Stimulated activated CD4-positive, alpha-beta T cell treated with anti-CD3 and anti-CD28 coated beads, Interleukin-1b, Interleukin-23, amount 100 ng/mL, for 1 hour (primary cell): ENCODE measurements at places on chromosomes 7 and 10.
A peak's percentile ranks its signal among the peaks of the same experiment; 100 is the strongest.

- no peak for DNase-seq
Measured at GRCh38 chr10:110762849-110763211, 108.9 kb upstream of the PDCD4 start.

GRCh38 chr7:131487217-131487616 is 69.2 kb downstream of the PODXL start:
- no peak for DNase-seq

DNA sequence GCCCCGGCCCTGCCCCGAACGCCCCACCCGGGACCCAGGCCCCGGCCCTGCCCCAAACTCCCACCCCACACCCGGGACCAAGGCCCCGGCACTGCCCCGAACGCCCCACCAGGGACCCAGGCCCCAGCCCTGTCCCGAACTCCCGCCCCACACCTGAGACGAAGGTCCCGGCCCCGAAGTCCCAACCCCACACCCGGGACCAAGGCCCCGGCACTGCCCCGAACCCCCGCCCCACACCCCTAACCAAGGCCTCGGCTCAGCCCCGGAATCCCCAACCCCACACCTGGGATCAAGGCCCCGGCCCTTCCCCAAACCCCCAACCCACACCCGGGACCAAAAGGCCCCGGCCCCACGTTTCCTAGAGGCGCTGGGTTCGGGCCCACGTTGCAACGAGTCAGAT is 1.1 kb upstream of the LARP4B start:
- DNase-seq = no peak

DNA sequence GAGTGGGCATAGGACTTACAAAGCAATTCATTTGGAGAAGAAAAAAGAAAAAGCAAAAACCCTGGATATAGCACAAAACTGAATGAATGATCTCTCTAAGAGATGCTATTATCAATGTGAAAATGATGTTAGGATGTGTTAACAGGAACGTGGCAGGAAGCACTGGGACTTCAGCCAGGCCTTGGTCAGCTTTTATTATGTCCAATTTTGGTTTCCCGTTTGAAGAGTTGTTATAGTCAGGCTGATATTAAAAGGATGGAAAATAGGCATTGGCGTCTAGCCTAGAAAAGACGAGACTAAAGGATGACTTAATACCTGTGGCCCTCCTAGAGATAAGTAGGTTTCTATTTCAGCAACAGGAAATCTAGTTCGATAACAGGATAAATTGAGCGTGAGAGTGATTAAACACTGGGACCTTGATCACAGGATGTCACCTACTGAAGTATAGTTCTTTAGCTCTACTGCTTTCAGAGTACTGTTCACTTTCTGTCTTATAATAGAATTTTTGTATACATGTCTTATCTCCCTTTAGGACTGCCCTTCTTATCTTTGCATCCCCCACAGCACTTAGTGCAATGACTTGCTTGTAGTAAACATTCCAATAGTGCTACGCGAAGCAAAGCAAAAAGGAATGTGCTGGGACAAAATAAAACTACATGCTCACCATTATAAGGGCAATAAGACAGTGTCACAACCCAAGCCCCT is 99.8 kb upstream of the AGBL3 start:
- no peak for DNase-seq

- DNase-seq = no peak
Measured at GRCh38 chr10:20473023-20473760, 423.9 kb downstream of the NEBL start.

- no peak for DNase-seq
Measured at GRCh38 chr10:129709627-129710509, 242.8 kb downstream of the MGMT start.

DNA sequence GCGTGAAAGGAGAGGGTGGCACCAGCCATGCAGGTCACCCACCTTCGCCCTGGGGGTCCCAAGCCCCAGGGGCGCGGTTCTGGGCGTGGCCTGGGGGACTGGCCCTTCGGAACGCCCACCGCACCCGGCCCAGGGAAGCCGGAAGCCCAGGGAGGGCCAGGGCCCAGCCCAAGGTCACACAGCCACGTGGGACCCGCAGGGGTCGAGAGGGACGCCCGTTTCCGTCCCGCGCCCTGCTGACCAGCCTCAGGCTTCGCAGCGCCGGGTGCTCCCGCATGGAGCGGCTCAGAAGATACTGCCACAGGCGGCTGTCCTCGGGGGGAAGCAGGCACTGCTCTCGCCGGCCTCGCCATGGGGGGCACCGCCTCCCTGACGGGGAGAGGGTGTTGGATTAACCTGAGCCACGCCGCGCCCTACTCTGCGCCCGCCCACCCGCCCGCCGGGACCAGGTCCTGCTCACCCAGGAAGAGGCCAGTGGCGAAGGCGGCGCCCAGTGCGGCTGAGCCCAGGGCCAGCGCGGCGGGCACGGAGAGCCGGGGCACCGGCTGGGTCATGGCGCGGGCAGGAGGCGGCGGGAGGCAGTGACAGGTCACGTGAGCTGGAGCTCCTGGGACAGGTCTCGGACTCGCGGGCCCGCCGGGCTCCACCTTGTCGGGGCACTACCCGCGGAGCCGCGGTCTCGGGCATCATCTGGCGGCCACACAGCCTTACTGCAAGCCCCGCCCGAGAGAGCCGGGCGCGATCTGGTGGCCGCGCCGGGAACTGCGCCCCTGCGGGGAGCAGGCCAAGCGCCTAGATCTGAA is at the start of gene COMTD1:
Gene COMTD1 (minus strand): TSS at position 583 of the 803 bp plus-strand sequence. CDS start 29 bp downstream, at position 554.
- peak; percentile 89 for DNase-seq

- DNase-seq = no peak
Measured at GRCh38 chr10:62582101-62582705, 208.0 kb downstream of the ZNF365 start.

GRCh38 chr10:28906934-28907333 is 229.6 kb downstream of the BAMBI start:
- no peak for DNase-seq

GRCh38 chr10:89421018-89421476 is 6.7 kb downstream of the IFIT5 start:
- DNase-seq = no peak

DNA sequence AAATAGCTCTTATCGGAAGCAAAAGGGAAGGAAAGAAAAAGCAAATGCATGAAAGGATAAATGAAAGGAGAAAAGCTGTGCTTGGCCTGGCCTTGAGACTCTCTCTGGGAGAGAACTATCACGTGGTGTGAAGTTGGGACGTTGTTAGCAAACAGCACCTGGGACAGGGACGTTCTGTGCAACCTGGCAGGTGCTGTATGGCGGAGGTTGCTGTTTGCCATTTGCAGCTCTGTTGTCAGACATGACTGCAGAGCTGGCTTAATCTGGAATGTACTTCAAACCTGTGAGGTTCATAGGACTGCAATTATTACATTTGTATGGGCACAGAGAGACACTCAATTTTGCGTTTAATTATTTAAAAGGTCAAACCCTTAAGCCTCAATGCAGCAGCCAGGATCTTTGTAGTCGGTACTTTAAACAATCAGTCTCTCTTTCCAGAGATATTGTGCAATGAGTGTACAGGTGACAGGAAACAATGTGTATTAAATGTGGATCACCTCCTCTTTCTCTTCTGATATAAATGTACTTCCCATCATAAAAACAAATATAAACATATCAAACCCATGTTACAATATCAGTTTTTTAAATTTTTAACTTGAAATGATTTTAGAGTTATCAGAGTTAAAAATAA is 800.5 kb upstream of the KCND2 start:
- no peak for DNase-seq

DNA sequence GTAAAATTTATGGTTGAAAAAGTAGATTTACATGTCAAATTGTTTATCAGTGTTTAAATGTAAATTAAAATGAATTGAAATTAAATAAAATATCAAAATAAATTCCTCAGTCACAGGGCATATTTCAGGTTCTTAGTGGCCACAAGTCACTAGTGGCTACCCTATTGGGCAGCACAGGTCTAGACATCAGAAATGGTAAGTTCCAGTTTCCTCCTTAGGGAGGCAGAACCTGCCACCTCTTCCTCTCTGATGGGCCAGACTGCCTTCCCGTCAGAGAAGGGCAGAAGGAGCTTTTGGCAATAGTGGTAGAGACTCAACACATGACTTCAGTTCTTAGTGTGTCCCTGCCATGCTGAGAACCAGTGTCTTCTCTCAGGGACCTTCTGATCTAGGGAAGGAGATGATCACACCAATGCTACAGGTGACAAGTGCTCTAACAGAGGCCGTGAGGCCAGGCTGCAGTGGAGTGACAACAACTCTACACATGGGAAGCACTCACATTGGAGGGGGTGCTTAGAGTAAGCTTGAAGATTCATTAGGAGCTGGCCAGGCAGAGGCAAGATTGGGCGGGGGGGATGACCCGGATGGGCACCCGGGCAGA is 14.4 kb upstream of the PCBD1 start:
- DNase-seq = no peak

GRCh38 chr10:30000802-30001571 is 58.4 kb downstream of the JCAD start:
- no peak for DNase-seq

DNA sequence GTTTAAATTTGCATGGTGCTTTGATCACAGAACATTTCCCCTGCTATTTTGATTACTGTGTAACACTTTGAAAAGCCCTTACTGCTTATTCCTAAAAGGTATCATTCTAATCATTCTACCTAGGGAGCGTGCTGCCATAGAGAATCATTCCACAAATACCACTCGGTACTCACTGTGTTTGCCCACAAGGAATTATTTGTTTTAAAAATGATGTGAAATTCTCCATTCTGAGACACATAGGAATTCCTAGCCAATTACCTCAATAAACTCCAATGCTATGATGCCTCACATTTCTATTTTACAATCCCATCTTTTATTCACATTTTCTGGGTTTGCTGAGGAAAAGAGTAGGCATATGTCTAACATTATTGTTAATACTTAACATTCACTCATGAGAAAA is 16.2 kb upstream of the TES start:
- DNase-seq = no peak

- DNase-seq = no peak
Measured at GRCh38 chr7:130363026-130363847, 17.1 kb upstream of the CPA1 start.

GRCh38 chr10:93496322-93497041 is at the start of gene CEP55:
Gene CEP55 (plus strand): TSS chr10:93496612. CDS start chr10:93500052, 3,440 bp downstream.
- DNase-seq = peak; percentile 85

- DNase-seq = no peak
Measured at GRCh38 chr10:72022228-72022627, 58.0 kb downstream of the CHST3 start.

DNA sequence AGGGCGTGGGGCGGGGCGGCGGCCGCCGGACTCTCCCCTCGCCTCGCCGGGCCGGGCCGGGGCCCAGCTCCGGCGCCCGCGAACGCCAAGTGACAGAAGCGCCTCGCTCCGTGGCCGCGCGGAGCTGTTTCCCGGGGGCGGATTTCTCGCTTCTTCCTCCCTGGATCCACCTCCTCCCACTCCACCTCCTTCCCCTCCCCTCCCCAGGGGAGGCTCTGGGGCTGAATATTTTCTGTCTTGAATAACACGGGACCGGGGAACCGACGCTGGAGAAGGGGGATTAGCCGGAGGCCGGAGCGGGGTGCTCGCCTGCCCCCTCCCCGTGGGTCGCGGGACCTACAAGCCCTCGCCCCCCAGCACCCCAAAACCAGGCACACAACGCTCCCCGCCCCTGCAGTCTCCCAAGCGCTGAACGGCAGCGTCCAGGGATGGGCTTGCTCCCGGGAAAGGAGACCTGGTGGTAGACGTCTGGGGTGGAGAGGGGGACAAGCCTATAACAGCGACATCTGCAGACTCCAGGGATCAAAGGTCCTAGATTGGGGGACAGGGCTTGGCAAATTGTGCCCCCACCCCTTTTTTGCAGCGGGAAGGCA is at the start of gene ARHGAP21:
Gene ARHGAP21 (minus strand): TSS at position 100 of the 593 bp plus-strand sequence. CDS start 1,988 bp downstream, outside the sequence.
- DNase-seq = no peak

DNA sequence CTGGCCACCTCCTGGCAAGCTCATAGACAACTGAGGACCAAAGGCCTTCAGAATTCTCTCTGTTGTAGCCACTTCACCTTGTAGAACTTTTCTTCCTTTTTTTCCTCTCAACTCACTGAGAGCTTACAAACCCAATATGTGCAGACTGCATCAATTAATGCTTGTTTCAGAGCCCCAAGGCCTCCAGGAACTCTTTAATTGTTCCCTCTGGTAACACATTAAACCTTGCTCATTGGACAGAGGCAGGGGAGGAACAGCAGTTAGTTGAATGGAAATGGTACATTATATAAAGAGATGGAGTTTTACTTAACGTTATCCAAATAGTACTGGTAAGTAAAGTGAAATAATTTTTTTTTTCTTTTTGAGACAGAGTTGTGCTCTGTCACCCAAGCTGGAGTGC is 25.2 kb downstream of the STMP1 start:
- DNase-seq = no peak

DNA sequence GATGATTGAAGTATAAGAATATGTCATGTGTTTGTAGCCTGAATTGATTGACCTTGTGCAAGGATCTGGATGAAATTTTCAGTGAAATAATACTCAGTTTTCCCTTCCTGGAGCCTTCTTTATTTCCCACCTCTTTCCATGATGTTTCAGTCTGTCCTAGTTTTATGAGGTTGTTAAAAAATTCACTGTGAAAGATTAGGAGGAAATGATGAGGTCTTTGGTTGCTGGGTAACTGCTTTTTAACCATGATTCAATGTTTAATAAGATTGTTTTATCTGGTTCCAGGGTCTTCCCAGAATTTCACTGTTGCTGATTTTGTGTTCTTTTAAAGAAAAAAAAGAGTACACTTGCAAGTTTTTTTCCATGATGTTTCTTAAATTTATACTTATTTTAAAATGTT is 221.5 kb downstream of the MBL2 start:
- no peak for DNase-seq

GRCh38 chr7:131934452-131934851 is 378.0 kb upstream of the PODXL start:
- no peak for DNase-seq

DNA sequence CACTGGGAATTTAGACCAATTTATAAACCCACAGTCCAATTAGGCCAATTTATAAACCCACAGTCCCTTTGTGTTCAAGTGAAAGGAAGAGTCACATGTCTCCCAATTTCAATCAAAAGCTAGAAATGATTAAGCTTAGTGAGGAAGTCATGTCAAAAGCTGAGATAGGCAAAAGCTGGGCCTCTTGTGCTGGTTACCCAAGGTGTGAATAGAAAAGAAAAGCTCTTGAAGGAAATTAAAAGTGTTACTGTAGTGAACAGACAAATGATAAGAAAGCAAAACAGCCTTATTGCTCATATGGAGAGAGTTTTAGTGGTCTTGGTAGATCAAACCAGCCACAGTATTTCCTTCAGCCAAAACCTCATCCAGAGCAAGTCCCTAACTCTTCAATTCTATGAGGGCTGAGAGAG is 245.0 kb downstream of the HDAC9 start:
- DNase-seq = no peak

- DNase-seq = no peak
Measured at GRCh38 chr10:117570880-117571279, 28.3 kb downstream of the EMX2 start.

DNA sequence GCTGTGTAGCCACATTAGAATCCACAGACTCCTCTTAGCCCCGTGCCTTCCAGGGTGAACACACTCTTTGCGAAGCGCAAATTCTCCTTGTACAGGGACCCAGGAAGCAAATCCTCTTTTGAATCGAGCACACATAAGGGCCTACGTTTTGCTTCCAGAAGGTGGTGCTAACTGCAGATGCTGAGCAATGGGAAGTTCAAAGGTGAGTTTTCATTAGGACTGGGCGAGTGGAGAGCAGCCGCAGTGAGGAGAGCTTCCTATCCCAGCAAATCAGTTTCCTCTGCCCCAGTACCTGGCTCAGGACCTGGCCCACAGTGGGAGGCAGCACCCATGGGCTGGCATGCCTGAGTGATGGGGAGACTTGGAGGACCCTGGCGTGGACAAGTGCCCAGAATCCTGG is 23.5 kb upstream of the GPR26 start:
- no peak for DNase-seq
